Activated naive CD4-positive, alpha-beta T cell treated with anti-CD3 and anti-CD28 coated beads for 36 hours (primary cell): ENCODE measurements at places on chromosomes 4 and X. TPM values are rescaled to one million over a fixed set of nuclear protein-coding genes. Genes with fewer than 3 reads are reported as not detected.

DNA sequence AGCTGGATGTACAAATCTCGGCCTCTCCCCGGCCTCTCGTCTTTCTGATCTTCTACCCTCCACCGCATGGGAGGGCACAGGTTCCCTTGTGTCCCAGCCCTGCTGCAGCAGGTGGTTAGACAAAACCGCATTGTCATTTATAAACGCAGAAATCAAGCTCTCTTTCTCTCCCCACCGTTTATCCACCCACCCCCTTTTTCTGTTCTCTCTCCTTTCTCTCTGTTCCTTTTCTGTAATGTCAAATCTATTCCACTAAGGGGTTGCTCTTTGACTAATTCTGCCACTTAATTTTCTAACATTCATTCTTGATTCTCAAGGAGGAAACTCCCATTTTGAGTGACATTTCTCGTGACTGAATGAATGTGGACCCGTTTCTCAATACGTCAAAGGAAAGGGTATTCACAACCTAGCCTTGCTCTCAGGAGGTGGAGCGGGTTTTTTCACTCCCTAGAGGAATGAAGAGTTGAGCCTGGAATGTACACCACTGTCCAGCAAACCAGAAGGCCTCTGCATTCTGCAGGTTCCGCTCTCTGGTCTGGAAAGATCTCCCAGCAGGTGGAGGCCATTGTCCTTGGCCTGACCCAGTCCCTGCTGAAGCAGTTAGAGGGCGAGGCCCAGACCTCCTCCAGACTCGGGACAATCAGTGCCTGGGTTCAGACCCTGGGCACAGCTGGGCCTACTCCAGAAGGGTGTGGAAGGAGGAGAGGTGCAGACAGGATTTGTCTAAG is 70.9 kb upstream of the ENPP6 start:
- DNase-seq = peak; percentile 69

GRCh38 chr4:122899682-122900081 is 22.7 kb downstream of the NUDT6 start:
- no peak for DNase-seq

DNA sequence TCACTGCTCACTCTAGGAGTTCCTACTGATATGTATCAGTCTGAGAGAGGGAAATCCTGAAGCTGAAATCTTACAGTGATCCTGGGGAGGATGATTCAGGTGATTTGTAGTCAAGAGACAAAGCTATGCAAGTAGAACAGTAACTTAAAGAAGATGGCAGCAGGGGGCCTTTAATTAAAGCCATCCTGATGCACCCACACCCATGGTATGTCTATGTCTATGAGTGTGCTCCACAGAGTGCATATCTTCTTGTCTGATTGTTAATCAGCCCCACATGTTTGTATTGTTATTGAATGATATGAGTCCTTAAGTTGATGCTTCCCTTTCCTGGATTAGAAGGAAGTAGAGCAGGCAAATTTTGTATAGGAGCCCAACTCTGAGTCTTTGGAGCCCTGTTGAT is 78.8 kb downstream of the NHS start:
- no peak for DNase-seq

Gene HOPX
- 14.0 TPM for total RNA-seq

Gene NUDT11
- 1.5 TPM for total RNA-seq

- DNase-seq = no peak
Measured at GRCh38 chr4:25111648-25112196, 48.5 kb downstream of the SEPSECS start.

Gene PPP1R2C
- not detected for total RNA-seq

Gene CENPVL2
- not detected for total RNA-seq

DNA sequence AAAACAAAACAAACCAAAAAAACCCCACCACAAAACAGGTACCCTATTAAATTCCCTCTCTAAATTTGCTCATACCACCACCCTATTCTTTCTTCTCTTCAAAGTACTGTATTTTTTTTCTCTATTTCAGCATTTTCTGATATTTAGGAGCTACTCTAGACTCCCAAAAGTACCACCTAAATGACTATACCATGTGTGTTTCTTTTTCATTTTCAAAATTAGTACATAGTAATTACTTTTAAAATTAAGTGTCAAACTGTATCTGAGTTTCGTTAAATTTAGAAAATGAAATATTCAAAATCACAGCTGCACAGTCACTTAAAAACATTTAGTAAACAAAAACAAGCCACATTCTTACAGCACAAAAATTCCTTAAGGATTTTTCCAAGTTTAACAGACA is 161.7 kb downstream of the FBXW7 start:
- DNase-seq = no peak

DNA sequence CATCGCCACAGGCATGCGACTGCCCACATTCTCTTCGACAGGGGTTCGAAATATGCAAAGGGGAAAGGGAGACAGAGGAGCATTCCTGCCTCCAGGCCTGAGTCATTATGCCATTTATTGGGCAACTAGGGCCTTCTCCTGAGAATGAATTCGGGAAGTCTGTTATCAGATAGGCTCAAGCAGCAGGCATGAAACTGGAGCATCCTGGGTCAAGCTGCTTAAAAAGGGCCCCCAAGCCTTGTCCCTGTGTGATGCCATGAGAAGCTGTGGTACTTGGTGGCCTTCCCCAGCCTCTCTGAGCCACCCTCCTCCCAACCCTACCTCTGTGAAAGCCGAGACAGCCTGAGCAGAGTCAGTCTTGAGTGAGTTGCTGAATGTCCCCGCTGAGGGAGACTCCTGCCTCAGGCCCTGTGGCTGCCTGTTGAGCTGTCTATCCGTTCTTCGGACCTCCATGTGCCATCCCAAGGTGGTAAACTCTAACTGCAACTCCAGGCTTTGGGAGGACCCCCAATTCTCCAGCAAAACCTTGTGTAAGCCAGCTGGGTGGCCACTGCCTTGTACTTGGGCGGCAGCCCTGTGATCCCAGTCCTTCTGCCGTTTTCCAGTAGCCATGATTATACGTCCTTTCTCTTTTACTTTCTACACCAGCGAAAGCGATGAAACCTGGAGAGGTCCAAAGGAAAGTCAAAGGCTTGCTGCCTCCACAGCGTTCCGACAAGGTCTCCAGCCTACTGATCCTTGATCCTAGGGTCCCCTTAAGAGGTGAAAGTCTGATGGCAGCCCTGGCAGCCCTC is 37.7 kb downstream of the NBDY start:
- DNase-seq = no peak

Gene CYBB
- total RNA-seq = 0.07 TPM

GRCh38 chrX:106862972-106863688 is 40.0 kb downstream of the RIPPLY1 start:
- DNase-seq = peak; percentile 17

DNA sequence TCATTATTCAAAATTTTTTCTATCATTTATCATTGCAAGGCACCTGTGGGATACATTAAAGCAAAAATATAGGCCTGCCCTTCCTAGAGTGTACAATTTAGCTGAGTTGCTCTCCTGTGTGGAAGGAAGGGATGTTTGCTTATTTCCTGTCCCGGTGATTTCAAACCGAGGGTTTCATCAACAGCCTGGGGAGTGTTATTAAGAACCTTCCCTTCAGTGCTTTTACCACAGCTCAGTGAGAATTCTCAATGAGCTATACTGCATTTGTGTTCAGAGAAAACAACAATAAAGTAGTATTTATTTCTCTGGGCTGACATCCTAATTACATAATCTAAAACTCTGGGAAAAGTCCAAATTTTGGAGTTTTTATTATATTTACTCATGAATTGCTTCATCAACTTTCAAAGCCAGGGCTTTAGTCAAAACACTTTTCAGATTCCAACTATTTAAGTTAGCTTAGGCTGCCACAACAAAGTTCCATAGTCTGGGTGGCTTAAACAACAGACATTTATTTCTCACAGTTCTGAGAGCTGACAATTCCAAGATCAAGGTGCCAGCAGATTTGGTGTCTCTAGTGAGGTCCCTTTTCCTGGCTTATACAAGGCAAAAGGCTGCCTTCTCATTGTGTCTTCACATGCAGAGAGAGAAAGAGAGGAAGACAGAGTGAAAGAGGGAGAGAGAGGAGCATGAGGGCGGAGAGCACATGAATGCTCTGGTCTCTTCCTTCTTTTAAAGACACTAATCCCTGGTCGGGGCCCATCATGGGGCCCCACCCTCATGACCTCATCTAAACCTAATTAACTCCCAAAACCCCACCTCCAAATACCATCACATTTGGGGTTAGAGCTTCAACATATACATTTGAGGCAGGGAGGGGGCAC is 62.6 kb downstream of the MMRN1 start:
- no peak for DNase-seq

Gene CENPU
- total RNA-seq = 91.5 TPM
